ENCODE measurements at places on chromosomes 11 and 22.
A peak's percentile ranks its signal among the peaks of the same experiment; 100 is the strongest.

DNA sequence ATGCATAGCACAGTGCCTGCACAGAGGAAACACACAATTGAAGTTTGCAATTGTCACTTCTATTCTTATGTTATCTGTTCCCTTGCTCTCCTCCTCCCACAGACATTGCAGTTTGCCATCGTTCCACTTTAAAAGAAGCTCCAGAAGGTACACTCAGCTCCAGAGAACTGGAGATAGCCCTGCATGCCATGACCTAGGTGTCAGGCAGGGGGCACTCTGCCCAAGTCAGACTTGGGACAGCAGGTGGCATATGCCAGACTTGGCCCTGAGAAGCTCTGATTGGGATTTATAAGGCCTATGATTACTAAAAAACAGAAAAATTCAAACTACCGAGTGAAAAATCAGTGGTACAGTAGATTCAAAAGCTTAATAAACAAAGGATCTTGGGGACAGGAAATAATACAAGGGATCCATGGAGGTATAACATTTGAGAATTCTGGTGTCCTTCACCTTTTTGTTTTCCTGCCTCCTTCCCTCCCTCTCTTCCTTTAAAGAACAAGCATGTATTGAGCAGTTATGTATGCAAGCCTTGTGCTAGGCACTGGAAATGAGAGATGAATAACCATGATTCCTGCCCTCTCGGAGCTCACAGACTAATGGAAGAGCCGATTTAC lies 40.0 kb downstream of the TENM4 start:
- DNase-seq, result peak; percentile 19

- DNase-seq, result no peak
These were observed 41.9 kb downstream of the RTN4R start for GRCh38 chr22:20226077-20226716.

DNA sequence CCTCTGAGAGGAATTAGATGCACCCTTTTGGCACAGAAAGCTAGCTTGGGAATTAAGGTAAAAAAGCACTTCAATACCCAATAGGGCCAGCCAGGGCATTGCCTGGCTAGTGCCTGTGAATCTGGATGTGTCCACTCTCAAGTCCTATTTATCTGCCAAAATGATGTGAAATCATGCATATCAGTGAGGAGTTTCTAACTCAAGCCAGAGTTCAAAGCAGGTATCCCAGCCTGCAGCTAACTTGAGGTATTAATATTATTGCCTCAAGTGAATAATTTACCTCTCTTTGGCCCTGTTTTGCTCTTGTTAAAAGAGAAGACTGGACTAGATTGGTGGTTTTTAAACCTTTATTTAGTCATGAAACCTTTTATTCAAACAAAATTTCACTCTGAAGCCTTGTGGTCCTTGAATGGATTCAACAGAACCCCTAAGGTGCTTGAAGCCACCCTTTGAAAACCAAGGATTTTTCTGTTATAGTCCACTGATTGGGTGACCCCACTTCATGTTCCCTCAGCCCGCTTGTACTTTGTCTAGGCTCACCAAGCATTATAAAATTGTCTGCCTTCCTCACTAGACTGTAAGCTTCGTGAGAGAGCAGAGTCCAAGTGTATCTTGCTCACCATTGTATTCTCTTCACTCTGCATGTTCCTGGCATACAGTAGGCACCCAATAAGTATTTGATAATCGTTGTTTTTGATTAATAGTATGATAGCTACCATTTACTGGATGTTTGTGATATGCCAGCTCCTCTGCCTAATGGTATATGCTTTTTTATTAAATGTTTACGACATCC lies 4.5 kb downstream of the RNF121 start:
- DNase-seq, result no peak

GRCh38 chr22:40819599-40820140 lies 524 bp upstream of the SLC25A17 start:
- no peak for DNase-seq

DNA sequence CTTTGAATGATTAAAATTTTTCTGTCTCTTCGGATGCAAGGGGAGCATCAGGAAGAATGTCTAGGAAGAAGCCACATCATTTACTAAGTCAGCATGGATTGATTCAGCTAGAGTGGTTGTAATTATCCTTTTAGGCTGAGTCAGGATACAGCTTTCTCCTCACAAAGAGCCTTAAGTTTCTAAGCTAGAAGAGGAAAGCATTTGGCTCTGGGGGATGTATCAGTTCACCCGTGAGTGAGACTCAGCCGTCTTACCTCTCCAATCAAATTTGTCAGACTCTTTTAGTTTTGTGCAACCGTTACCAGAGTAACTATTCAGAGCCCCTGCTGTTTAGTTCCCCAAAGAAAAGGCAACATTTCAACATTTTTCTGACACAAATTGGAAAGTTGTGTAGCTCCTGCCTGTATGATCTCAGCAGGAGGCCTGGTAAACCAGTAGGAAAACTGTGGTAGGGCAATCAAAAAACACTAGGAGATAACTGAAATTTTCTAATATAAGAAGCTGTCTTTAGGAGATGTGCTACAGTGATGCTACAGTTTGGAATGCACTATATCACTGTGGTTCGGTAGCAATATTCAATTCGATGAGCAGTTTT lies 432.4 kb upstream of the LUZP2 start:
- no peak for DNase-seq

- no peak for DNase-seq
These were observed 3.1 kb upstream of the SLC35C1 start for GRCh38 chr11:45801723-45802315.

DNA sequence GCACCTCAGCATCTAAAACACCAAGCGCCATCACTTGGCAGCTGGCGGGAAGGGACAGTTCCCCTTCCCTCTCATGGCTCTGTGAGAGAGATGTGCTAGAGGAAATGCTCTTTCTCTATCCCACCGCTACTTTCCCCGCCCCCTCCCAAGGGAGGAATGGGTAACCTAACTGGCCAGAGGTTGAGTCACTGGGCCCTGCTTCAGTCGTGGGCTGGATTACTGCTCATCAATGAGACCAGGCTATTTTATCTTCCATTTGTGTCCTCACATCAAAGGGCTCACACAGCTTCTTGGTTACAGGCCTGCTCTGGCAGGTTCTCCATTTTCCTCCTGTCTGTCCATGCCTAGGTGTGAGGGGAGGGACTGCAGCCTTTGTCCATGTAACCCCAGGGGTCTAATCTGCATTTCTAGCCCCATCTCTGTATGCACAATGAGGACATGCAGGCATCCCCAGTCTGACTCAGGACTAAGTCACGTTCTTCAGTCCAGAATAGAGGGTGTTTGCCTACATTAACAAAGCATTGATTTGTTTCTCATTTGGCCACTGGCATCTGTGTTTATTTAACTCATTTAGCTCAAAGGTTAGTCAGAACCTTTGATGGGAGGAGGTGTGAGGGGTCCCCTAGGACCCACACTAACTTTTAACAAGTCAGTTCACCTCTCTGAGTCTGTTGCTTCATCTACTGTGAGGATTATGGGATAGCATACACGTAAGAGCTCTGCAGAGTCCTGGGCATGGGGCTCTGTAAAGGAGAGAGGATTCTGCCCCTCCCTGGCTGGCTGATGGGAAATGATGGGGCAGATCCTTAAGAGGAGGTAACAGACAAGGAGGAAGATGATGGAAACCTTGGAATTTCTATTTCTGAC lies 99.1 kb downstream of the XRRA1 start:
- no peak for DNase-seq

- DNase-seq, result peak; percentile 58
These were observed at the start of gene SCUBE1 for GRCh38 chr22:43343262-43343669. SCUBE1 (minus strand) TSS chr22:43343372; CDS start chr22:43343261, 111 bp downstream.

GRCh38 chr11:13297308-13297916 lies 19.8 kb downstream of the BMAL1 start:
- DNase-seq, result no peak

DNA sequence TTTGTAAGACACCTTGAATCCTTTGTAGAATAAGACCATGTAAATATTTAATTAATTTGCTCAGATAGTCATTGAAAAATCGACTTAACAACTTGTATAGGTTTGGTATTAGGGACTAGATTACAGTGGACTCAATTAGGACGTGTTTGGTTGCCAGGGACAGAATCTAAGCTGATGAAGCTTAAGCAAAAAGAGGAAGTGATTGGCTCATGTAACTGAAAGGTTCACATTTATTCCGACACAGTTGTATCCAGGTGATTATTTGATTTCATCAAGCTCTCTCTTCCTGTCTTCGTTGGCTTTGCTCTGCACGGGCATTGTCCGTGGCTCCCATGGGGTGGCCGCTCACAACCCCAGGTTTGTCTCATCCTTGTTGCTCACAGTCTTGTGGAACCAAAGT lies 146.4 kb downstream of the C11orf91 start:
- DNase-seq, result no peak

GRCh38 chr22:43540529-43540923 lies 128.7 kb downstream of the MPPED1 start:
- DNase-seq, result no peak

GRCh38 chr22:22978637-22979036 lies 91.0 kb downstream of the IGLL5 start:
- DNase-seq, result no peak

DNA sequence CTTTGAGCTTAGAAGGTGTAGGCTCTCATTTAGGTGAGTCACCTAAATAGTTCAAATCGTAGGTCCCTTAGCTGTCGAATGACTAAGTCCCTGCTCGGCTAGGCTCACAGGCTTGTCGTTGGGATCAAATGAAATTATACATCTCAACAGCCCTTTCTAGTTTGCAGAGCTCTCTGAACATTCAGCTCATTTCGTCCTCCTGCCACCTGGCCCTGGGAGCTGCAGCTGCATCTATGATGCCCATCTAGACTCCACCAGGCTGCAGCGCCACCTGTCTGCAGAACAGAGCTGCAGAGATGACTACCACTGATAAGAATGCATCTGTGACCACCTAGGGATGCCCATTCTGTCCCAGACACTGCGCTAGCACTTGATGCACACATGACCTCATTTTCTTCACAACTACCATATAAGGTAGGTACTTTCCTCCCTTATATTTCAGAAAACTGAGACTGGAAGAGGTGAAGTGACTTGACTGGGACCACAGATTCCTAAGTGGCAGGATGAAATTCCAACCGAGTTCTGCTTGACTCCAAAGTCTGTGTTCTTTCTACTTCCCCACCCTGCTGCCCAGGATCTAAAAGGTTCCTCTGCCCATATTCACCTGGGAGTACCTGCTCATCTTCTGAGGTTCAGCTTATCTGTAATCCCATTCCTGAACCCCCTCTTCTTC lies 141.1 kb upstream of the NARS2 start:
- peak; percentile 71 for DNase-seq

GRCh38 chr22:25096638-25097405 lies 102.8 kb upstream of the CRYBB3 start:
- DNase-seq, result no peak

- DNase-seq, result no peak
These were observed 21.1 kb upstream of the UPK3A start for GRCh38 chr22:45263463-45264269.

- DNase-seq, result no peak
These were observed 26.0 kb downstream of the MUC2 start for GRCh38 chr11:1100417-1101245.

- DNase-seq, result no peak
These were observed 8.8 kb downstream of the SCGB2A1 start for GRCh38 chr11:62217191-62217748.

DNA sequence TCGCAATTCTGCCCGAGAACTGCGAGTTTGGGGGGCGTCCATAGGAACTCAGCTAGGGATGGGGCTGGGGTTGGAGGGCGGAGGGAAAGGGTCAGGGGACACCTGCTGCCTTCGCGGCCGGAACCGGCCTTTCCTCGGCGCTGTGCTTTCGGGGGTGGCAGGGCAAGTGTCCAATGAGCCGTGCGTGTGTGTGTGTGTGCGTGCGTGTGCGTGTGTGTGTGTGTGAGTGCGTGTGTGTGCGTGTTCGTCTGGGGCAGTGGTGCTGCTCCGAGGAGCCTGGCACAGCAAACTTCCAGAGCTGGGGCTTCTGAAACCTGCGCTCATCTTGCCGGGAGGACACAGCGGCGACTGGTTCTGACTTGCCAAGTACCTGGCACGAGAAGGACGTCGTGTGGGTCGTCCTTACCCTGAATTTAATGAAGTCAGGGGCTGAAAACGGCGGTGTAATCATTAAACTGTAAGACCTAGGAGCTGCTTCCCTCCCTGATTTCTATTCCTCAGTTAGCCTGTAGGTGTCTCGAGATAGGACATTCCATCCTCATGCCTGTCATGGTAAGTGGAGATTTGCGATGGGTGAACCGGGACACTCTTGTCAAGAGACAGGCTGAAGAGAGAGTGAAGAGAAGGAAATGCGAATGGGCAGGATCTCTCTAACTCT lies 27.0 kb upstream of the AMOTL1 start:
- peak; percentile 11 for DNase-seq

DNA sequence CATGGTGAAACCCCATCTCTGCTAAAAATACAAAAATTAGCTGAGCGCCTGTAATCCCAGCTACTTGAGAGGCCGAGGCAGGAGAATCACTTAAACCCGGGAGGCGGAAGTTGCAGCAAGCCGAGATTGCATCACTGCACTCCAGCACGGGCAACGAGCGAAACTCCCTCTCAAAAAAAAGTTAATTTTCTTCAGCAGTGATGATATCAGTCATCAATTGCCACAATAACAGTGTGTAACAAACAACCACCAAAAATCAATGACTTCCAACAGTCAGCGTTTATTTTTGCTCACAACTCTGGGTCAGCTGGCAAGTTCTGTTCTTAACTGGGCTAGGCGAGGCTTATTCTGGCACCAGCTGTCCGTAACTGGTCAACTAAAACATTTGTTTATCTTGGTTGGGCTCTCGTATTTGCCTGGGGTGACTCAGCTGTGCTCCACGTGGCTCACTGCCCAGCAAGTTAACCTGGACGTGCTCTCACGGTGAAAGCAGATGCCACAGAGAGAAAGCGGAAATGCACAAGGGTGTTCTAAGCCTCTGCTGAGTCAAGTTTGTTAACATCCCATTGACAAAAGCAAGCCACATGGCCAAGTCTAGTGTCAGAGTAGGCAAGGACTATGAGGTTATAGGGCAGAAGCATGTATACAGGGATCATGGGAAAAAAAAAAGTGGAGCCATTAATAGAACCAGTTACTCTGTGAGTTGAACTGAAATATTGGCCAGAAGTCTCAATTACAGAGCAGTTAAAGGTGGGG lies 52.1 kb downstream of the LHFPL7 start:
- DNase-seq, result no peak

DNA sequence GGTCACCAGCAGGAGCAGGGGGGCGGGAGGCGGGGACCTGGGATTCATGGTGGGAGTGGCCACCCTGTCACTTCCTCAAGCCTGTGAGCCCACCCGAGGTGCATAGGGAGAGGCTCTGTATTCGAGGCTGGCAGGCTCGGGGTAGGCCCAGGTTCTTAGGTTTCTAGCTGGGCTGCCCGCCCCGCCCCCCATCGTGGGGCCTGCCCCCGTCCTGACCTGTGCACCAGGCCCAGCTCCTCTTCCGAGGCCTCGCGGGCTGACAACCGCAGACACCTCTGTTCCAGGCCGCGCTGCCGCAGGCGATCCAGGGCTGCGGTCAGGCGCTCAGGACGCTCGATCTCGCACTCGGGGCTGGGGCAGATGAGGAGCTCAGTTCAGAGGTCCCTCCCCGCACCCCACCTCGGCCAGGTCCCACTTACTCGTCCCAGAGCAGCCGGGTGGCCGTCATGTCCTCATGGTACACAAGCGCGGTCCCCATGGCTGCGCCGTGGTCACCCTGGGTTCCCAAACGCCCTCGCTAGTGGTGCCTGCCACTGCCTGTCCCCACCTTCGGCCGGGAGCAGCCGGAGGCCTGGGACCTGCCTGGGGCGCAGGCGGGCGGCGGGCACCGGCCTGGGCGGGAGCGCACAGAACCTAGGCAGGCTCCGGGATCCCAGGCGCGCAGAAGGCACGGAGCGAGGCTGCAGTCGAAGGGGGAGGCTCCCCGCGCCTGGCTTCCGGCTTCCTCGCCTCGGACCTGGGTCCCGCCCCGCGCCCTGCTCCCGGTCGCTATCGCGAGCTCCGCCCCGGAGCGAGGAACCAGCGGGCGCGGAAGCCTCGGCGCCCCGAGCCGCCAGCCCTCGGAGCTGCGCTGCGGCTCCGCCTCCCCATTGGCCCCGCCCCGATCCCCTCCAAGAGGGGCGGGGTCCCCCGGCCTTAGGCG lies at the start of gene HDAC10:
TSS of gene HDAC10 (minus strand) at position 711 of the 922 bp plus-strand sequence. CDS start at position 478, 233 bp downstream.
- peak; percentile 83 for DNase-seq

All from stimulated activated CD4-positive, alpha-beta T cell treated with anti-CD3 and anti-CD28 coated beads, Interleukin-2, amount 100 ng/mL, for 24 hours (primary cell).